ENCODE measurements at places on chromosomes 13 and 19. TPM values are rescaled to one million over a fixed set of nuclear protein-coding genes. Genes with fewer than 3 reads are reported as not detected.

Gene PRODH2
- polyA plus RNA-seq, result not detected

DNA sequence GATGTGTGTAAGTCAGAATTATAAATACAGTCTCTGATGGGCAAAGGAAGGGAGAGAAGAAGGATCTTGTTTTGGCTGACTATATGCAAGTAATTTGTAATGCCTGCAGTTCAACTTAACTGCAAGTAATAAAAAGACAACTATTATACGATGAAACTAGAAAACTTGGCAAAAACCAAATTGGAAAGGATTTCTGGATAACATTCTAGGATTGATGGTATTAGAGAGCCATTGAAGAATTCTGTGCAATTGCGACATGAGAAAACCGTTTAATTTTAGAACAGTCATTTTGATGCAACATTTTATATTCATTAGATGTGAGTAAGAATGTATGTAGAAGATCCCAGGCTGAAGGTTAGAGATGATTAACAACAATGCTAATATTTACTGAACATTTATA is 1334.1 kb downstream of the EFNB2 start:
- DNase-seq, result no peak

DNA sequence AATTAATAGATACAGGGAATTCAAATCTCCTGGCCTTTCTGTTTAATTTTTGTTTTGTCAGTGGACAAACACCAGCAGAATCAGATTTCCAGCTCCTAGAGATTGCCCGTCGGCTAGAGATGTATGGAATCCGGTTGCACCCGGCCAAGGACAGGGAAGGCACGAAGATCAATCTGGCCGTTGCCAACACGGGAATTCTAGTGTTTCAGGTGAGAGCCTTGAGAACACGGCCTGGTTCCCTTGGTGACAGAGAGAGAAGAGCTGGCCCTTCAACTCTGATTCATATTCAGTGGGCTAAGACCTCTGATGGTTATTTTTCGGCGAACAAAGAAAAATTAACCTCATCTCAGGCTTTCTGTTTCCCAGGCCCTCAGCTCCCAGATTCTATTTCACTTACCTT is 191.3 kb downstream of the STK24 start:
- DNase-seq, result no peak

DNA sequence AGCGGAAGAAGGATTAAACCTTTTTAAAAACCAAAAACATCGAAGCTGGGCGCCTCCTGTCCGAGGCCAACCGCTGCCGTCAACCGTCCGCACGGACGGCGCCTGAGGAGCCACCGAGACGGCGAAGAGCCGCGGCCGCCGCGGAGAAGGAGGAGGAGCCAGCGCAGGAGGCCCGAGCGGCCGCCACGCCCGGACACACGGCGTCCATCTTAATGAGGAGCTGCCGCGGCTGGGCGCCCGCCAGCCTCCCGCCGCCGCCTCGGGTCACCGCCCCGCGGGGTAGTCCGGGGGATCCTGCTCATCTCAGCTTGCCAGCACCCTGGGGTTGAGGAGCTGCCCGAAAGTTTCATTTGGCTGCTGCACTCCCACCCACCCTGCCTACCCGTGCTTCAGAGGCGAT is 10.6 kb downstream of the ZSCAN1 start:
- DNase-seq, result no peak

- no peak for DNase-seq
Measured at GRCh38 chr13:53144826-53145225, 116.2 kb downstream of the OLFM4 start.
